ENCODE measurements at places on chromosomes 7 and 10. TPM values are rescaled to one million over a fixed set of nuclear protein-coding genes. Genes with fewer than 3 reads are reported as not detected.

DNA sequence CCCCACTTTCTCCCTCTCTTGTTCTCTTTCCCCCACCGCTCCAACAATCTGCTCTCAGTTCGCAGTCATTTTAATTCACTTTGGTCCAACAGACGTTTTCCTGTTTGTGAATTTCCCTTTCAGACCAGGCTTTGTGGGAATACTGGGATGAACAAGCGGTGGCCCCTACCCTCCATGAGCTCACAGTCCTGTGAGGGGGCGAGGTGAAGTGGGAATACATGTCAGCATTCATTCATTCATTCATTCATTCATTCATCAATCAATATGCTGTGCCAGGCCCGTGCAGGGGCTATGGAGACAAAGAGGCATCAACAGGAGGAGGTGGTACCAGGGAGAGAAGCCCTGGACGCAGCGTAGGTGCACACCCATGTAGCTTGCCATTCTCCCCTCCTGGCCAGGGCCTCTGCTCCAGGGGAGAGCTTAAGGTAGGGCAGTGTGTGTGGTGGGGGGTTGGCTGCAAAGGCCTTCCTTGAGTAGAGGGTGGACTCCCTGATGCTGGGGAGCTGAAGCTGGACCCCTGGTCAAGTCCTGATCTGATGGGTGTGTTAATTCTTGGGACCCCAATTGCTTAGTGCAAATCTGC lies 16.1 kb downstream of the PRF1 start:
- no peak for DNase-seq

- DNase-seq, result no peak
Observed at GRCh38 chr10:89275383-89275782, 23.8 kb upstream of the LIPA start.

DNA sequence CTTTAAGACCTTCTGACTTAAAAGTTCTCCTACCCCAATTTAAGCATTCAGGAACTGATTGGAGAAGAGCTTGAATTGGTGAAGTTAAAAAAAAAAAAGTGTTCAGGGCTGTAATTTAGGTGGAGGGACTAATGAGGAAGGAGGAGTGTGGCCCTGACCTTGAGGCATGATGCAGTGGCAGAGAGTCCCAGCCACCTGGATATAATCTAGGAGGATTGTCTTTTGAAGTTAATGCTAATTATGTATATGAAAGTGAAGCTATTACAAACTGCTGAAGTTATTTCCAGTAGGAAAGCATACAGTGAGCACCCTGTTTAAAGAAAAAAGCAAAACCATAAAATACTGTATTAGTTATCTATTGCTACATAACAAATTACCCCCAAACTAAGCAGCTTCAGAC lies 31.5 kb downstream of the ADD3 start:
- DNase-seq, result no peak

- DNase-seq, result no peak
Observed at GRCh38 chr10:80555415-80555814, 17.7 kb downstream of the SH2D4B start.

DNA sequence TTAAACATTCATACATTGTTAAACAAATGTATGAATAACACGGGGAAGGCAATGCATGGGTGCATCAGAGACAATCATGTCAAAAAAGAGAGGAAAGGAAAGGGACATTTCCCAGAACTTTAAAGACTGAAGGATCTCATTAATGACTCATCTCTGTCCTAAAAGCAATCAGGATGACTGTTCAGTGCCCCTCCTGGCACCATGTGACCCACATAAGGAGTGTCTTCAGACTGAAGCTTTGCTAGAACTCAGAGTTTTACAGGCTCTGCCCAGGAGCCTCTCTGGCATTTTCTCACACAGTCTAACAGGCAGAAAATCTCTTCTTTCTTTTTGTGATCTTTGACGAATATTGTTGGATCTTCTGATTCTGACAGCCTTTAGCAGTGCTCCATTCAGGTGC lies 315.3 kb downstream of the OTUD1 start:
- no peak for DNase-seq

DNA sequence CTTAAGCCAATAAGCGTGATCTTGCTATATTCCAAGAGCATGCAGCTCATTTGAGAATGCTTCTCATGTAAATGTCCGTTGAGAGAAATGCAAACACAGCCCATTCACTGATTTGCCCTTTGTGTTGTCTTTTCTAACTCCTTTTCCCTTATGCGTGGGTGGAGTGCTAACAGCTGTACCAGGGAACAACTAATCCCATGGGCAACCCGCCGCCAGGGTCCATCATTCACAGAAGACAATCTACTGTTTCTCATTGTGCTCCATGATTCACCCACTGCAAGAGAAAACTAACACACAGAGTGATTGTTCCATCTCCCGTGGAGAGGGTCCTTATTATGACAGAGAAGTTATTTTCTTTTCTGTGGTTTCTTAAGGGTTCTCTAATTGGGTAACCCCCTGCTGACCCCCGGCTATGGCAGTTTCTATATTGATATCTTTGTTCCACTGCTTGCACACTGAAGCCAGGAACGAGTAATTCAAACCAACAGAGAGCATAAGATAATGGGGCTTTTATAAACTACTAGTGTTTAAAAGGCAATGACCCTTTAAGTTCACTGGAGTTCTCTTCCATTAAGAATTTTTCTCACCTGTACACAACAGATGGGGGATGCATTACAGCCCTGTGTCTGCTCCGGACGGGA lies 298.7 kb downstream of the BAMBI start:
- peak; percentile 34 for DNase-seq

DNA sequence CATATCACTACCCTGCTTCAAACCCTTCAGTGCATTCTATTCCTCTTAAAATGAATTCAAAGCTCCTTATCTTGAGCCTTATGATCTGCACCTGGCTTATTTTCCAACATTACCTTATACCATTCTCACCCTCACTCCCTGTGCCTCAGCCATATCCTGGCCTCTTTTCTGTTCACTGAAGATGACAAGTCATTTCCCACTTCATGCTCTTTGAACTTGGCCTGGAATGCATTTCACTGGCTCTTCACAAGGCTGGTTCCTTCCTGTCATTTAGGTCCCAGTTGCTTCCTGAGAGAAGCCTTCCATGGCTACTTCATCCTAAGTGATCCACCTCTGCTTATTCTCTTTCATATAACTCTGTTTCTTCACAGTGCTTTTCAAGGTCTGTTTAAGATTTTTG lies 3.2 kb upstream of the LIPF start:
- DNase-seq, result no peak

- DNase-seq, result no peak
Observed at GRCh38 chr7:65001291-65001814, 5.1 kb downstream of the ERV3-1 start.

- no peak for DNase-seq
Observed at GRCh38 chr7:155800741-155801267, 11.5 kb downstream of the SHH start.

DNA sequence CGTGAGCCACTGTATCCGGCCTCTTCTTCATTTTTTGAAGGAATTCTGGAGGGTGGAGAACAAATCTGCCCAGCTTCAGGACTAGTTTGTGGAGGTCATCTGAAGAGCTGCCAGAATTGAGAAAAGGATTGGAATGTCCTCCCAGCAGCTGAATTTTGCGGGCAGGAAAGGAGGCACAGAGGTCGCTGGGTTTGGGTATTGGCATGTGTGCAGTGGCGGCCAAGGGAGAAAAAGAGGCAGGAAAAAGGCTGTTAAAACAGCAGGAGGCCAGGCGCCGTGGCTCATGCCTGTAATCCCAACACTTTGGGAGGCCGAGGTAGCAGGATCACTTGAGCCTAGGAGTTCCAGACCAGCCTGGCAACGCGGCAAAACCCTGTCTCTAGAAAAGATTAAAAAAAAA lies 80.4 kb downstream of the HIP1 start:
- no peak for DNase-seq

DNA sequence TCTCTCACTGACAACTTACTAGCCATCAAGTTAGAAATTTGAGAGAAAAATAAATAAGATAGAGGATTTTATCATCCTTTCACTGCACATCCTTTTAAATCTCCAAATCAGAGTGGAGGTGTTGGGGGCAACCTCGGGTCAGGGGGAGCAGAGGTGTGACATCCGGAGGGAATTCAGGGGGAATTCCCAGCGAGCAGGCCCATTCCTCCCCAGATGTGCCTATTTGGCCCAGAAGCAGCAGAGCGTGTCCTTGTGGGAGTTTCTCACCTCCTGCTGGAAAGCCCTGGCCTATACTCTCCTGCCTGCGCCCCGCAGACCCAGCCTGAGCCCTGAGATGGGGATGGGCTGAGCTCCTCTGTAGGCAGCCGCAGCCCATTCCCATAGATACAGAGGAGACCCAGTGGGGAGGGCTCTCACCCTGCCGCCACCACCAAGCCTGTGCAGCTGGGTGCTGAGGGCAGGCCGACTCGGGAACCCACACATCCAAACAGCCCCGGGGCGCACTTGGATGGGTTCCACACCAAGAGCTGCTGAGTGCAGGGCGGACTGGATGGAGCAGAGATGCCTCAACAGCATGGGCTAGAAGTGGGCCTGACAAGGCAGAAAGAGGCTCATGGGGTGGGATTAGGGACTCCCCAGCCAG lies 124.5 kb downstream of the CXCL12 start:
- no peak for DNase-seq

DNA sequence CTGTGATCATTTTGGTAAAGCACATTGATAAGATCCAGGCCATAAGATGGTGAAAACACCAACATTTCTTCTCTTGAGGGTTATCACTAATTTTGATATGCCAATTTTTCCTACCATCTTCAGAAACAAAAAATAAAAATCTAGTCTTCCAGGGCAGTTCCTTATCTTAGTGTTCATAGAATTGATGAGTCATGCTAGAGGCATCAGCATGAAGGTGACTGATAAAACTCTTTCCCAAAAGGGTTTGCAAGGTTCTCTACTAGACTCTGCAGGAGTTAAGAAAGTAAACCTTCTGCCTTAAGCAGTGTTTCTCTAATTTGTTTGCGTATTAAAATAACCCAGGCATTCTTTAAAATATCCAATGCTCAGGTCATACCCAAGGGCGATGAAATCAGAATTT lies 483.1 kb upstream of the CNTNAP2 start:
- no peak for DNase-seq

DNA sequence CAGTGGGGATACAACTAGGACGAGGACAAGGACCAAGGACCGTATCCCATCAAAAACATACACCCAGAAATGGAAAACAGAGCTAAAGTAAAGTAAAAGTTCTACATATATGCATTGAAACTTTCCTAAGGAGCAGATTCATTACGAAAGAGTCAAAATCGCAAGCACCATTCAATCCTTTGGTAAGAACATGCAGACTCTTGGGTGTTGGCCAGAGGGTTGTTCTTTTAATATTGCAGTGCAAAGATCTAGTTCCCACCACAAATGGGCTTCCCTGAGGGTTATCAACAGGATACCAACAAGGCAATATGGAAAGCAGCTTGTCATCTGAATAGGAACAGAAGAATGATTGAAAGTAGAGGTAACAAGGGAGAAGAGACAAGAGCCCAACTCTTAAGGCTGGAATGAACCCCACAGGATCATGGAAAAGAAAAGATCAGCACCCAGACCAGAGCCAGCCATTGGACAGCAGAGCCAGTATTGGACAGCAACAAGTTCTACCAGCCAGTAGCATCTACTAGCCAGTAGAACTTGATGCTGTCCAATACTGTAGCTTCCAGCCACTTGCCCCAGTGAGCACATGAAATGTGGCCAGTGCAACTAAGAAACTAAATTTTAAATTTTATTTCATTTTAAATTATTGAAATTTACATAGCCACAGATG lies 66.0 kb downstream of the OSBPL3 start:
- DNase-seq, result no peak

DNA sequence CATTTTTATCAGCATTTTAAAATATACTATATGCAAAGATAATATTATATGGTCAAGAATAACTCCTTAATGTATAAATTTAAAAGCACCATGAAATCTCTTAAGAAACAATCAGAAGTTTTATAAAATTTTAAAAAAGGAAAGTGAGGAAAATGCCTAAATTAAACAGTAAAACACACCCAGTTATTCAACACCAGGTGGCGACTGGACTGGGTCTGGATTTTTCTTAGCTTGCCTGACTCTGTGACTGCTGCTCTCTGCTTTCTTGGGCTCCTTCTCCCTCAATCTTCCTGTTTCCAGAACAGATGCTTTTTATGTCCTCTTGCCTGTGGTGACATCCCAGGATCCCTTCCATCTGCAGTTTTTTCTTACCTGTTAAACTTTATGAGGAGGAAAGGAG lies 200.3 kb downstream of the BICC1 start:
- no peak for DNase-seq

The CDNF gene
- total RNA-seq, result 1.8 TPM

The RPP30 gene
- 85.5 TPM for total RNA-seq

The RADIL gene
- total RNA-seq, result 5.8 TPM
